Activated CD4-positive, alpha-beta T cell treated with anti-CD3 and anti-CD28 coated beads, Interleukin-2, amount 50 U/mL, for 1 hour (primary cell): ENCODE measurements at places on chromosomes 16 and 17.

DNA sequence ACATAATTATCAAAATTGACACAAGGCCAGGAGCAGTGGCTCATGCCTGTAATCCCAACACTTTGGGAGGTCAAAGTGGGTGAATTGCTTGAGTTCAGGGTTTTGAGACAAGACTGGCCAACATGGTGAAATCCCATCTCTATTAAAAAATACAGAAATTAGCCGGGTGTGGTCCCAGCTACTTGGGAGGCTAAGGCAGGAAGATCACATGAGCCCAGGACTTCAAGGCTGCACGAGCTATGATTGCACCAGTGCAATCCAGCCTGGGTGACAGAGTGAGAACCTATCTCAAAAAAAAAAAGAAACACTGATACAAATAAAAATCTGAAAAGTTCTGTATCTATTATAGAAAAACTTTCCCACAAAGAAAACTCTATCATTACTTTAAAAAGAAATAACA is 15.5 kb downstream of the MYH10 start:
- no peak for DNase-seq

DNA sequence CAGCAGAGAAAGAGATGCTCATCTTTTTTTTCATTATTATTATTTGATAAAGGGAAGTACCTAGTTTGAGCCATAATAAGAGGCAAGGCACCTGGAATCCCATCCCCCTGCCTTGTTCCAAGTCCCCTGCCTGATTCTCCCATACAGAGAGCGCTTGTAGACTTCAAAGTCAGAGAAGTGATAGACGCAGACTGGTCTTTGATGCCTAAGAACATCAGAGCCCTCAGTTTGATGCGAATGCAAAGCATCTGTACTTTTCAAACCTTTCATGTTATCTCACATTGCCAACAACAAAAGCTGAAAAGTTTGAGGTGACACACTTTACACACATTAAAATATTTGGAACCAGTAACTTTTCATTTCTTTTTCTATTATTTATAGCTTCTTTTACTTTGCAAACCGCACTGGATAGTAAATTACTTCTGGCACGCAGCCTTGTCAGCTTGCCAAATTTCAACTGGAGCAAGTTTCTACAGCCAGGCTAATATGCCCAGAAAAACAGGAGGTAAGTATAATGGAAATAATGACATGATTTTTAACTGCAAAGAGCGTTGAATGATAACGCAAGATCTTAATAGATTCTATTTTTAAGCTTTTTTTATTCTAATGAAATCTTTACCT is 5.9 kb upstream of the UTP6 start:
- DNase-seq = no peak

GRCh38 chr16:25080420-25081131 is 31.0 kb upstream of the LCMT1 start:
- DNase-seq = no peak

DNA sequence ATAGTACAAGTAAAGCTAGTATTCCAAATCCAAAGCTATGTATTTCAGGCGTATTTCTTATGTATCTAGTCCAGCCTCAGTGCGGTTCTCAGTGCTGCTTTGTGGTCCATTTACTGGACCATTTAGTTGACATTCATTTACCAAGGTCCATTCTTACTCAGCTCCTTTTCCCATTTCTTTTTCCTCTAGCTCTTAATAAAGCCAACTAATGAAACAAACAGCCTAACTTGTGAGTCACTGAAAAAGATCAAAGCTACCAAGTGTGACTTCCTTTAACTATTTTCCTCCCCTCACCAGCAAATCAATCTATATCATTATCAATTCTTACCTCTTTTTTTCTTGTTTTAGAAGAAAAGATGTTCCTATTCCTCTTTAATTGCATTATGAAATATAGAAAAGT is 64.0 kb downstream of the CYB561 start:
- DNase-seq = no peak

DNA sequence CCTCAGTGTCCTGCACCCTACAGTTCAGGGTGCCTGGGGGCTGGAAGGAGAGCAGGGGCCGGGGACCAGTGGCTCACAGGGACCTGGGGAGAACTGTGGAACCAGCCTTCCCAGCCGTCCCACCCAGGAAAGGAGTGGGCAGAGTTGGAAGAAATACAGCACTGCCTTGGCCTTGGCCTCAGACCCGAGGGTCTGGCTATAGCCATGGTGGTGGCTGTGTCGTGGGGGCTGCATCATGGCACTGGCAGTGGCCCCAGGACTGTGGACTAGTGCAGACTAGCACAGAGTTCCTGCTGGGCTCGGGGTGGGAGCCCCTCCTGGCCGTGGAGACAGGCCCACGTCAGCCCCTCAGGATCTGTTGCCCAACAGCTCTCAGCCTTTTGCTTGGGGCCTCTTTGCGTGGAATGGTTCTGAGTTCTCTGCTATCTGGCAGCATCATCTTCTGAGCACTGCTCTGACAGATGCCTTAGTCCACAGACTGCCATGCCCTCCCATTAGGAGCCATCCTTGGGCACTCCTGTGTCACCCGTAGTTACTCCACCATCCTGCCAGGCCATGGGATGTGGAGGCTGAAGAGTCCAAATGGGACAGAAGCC is 12.6 kb upstream of the DNASE1 start:
- DNase-seq = no peak

DNA sequence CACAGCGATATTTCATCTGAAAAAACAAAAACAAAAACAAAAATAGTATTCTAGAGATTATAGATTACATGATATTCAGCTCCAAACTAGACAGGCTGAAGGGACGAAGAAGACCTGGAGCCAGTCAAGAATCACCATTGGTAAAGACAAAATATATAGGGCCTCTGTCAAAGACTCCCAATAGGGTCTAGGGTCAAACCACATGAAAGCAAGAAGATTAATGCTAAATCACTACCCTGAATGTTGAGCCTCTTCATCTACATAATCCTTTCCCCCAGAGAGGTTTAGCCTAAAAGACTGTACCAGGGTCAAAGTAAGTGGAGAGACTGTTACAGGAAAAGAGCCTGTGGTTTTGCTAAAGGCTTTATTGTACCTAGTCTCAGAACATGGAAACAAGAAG is 10.8 kb upstream of the NME1 start:
- no peak for DNase-seq
